ENCODE measurements at places on chromosomes 4 and X.

- no peak for DNase-seq
These were observed 44.3 kb downstream of the TMEM131L start for GRCh38 chr4:153510252-153511001.

GRCh38 chrX:318739-319578 lies at the start of gene GTPBP6:
Gene GTPBP6 (minus strand): TSS chrX:318796. CDS start chrX:318787, 9 bp downstream.
- DNase-seq, result peak; percentile 100

GRCh38 chr4:159003420-159004253 lies 99.2 kb upstream of the RAPGEF2 start:
- DNase-seq, result peak; percentile 50

DNA sequence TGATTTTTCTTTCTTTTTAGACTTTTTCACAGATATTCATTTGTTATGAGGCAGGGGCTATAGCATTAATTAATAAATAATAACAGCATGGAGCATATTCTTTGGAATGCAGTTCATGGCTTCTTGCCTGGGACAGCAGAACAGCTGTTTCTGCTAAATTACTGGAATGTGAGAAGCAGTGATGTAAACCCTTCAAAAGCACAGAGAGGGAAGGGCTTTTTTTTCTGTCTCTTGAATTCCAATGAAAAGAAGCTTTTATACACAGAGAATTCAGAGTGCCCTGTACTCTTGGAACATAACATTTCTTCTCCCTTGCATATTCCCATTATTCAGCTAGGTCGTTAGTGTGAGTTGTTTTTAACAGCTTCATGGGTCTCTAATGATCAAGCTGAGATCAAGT lies 28.5 kb upstream of the ANK2 start:
- DNase-seq, result peak; percentile 65

DNA sequence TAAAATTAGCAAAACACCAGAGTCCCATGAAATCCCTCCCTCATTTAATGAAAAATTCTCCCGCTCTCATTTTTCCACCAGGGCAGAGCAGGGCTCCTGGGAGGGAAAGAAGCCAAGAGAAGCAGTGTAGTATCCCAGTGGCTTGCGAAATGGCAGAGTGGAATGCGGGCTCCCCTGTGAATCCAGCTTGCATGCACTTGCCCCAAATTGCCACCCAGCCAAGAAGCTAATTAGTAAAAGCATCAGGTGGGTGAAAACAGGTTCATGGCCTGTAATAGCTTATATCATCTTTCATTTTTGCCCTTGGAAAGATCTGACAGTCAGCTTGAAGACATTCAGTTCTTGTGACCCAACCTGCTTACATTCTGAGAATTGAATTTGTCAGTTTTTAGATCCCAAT lies 10.1 kb downstream of the AMOT start:
- DNase-seq, result no peak

- DNase-seq, result no peak
These were observed 2.9 kb upstream of the LEF1 start for GRCh38 chr4:108171339-108172230.

GRCh38 chrX:100830547-100830946 lies 10.4 kb downstream of the CSTF2 start:
- DNase-seq, result no peak

GRCh38 chrX:21658746-21659145 lies 616 bp upstream of the KLHL34 start:
- DNase-seq, result no peak

- peak; percentile 65 for DNase-seq
These were observed 94.5 kb upstream of the DHRSX start for GRCh38 chrX:2595258-2595657.

DNA sequence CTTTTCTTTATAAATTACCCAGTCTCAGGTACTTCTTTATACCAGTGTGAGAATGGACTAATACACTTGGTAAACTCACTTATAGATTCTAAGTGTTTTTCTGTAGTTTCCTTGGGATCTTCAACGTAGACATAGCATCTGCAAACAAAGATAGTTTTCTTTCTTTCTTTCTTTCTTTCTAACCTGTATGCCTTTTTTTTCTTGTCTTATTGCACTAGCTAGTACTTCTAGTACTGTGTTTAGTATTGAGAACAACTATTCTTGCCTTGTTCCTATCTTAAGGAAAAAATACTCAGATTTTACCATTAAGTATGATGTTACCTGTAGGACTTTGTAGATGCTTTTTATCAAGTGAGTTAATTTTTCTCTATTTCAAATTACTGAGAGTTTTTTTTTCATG lies 102.2 kb downstream of the EDA start:
- DNase-seq, result no peak

GRCh38 chr4:99724067-99724466 lies 66.4 kb upstream of the C4orf54 start:
- DNase-seq, result no peak

DNA sequence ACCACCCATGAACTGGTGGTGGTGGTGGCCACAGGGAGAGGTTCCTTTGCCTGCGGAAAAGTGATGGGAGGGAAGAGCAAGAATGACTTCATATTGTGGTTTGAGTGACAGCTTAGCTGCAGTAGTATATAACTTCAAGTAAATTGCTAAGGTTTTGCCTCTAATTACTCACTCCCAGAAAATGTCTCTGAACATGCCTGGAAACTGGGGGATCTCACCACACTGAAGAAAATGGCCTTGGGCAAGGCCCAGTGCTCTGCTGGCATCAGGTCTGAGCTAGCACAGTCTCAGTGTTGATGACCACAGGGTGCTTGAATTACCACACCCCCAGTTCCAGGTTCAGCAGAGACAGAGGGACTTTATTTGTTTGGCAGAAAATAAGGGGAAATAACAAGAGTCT lies 2085.4 kb downstream of the ARAP2 start:
- peak; percentile 66 for DNase-seq

DNA sequence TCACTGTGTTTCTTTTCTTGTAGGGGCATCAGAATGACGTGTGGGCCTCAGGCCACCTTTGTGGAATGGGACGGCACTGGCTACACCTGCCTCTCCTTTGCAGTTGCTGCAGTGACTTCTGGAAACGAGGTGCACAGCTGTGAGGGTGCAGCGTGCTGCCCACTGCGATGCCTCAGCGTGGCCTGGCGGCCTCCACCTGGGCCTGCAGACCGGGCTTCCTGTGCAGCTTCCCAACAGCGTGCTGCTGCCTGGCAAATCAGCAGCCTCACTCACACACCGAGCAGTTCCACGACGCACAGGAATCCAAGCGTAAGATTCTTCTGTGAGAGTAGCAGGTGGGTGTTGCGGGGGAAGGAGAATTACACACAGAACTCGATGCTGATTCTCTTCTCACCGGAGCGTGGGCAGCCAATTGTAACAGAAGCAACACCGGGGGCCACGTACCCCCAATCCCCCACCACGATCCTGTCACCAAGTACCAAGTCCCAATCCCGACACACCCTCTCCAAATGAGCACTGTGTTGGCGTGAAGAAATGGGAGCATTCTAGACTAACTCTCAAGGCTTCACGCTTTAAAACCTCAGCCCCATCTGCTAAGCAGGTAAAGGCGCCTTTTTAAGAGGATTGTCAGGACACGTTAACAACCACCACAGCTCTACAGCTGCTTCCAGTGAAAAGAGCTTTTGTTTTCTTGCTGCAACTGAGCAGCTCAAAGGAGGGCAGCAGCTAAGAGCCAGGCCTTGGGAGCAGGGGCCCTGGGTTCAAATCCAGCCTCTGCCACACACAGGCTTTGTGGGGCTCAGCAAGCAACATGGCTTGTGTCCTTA lies 16.9 kb downstream of the WDR1 start:
- no peak for DNase-seq

- DNase-seq, result peak; percentile 76
These were observed 46.4 kb downstream of the PRPS1 start for GRCh38 chrX:107674480-107675364.

DNA sequence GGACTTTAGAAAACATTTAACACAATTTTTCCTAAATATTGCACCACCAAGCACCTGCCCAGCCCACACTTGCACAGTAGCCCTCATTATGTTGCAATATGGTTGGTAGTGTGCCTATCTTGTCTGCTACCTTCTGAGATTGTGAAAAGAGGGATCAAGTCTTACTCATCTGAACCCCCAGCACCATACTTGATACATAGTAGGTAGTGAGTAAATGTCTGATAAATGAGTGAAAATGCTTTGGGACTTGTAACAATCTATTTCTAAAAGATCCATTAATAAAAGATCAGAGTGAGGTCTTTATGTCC lies 118.4 kb upstream of the MED14 start:
- no peak for DNase-seq

- no peak for DNase-seq
These were observed 34.5 kb downstream of the PRPS1 start for GRCh38 chrX:107662824-107663223.

Measured in foreskin fibroblast (primary cell).